Suprapubic skin (tissue), 4 donors: ENCODE measurements at places on chromosomes 2 and 18. TPM values are rescaled to one million over a fixed set of nuclear protein-coding genes. Genes with fewer than 3 reads are reported as not detected.
A peak's percentile ranks its signal among the peaks of the same experiment; 100 is the strongest.

DNA sequence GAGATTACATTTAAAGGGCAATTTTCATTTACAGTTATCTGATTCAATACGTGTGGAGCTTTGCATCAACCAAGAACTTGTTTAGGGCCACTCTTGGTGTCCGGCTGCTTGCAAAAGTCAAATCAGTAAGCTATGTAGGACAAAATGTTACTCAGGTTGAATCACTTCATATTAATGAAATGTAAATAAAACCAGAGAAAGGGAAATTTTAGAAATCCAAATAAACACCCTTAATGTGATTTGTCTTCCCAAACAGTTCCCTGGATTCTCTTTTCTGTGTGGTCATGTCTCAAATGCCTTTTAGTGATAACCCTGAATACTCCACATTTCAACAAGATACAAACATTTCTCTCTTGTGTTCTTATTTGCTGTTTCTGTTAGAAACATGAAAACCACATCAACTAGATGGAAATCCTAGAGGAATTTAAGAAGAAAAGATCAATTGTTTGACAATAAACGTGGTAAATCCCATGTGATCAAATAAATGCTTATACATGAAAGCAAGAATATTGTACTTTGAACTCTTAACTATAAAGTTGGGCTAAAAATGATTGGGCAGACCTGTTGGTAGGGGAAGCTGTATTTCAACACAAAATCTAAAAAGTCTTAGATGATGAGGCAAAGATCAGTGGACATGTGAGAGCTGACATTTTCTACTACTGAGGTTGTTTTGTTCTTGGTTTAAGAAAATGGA lies 101.3 kb downstream of the CDC42EP3 start:
- DNase-seq = no peak

- no peak for DNase-seq
Observed at GRCh38 chr2:36500072-36500471, 97.9 kb downstream of the FEZ2 start.

DNA sequence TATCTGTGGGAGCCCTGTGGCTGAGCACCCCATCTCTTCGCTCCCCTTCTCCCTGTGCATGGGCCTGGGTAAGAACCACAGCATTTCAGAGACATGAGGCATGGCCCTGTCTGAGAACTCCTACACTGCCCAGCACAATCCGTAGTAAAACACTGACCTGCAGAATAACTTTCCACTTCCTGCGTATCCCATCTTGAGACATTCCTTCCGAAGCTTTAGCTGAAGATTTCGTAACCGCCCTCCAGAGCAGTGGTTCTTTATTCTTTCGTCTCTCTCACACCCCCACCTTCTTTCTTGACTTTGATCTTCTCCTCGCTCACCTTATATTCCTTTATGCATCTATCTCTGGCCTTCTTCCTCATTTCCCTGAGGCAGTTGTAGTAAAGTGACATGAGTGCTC lies 381.1 kb downstream of the HRH4 start:
- no peak for DNase-seq

- no peak for DNase-seq
Observed at GRCh38 chr2:50746526-50746925, 285.4 kb downstream of the NRXN1 start.

DNA sequence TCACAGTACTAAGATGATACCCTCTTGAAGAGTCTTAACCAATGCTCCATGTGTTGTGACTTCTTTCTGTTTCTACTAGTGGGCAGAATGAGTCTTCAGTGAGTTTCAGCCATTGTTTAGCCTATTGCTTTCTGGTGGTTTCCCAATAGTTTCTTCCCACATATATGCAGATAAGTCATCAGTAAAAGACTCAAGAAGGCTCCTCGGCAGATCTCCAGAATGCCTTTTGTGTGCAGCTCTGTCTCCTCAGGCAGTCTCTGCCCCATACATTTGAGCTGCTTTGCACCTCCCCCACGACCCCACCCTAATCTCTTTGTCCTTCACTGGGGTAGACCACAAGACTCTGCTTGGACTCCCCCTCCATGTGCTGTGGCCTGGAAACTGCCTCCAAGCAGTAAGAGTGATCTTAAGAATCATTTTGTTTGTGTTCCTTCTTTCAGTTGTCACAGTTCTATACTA lies 71.6 kb upstream of the CHRNA1 start:
- DNase-seq = no peak

DNA sequence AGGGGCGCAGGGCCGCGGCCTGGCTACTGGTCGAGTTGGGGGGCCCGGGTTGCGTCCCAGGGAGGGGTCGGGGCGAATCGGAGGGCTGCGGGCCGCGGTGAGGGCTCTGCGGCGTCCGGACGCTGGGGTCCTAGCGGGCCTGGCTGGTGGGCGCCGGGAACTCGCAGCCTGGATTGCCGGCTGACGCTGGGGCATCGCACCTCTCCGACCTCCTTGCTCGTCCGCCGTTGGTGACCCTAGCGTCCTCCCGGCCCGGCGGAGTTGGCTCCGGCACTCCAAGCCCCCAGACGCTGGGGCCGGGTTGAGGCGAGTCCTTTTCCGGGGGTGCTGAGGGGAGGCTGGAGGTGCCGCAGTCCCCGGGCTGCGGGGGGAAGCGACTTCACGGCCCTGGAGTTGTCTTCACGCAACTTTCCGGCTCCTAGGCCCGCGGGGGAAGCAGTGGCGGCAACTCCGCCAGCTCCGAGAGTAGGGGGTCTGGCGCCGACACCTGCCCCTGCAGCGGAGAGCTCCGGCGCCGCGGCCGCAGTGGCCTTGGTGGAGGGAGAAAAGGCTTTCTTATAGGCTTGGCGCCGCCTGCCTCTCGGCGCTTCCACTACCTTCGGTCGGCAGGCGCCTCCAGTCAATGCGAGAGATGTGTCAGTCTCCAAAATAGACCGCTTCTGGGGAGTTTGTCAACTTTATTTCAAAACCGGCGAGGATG lies 70.3 kb downstream of the HAUS1 start:
- no peak for DNase-seq

- no peak for DNase-seq
Observed at GRCh38 chr2:237588044-237588696, 2.4 kb downstream of the RAB17 start.

- DNase-seq = no peak
Observed at GRCh38 chr2:72300147-72300684, 152.6 kb upstream of the CYP26B1 start.

GRCh38 chr2:216616083-216616678 lies 17.0 kb upstream of the IGFBP2 start:
- no peak for DNase-seq

DNA sequence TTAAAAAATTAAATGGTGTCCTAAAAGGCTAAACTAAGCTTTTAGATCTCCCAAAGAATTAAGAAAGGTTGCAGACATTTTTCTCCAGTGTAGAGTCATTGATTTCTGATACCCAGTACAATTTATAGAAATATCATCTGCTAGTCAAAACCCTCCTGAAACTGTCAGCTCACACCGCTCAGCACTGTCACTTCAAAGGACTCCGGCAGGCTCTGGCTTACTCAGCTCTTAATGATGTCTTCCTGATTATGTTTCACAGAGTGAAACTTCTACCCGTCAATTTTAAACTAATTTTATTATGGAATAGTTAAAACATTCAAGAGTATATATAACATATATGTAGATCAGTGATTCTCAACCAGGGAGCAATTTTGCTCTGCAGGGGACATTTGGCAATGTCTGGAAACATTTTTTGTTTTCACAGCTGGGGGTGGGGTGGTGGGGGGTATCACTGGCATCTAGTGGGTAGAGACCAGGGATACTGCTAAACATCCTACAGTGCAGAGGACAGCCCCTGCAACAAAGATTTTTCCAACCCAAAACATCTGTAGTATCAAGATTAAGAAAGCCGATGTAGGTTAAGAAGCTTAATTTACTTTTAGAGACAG lies 31.6 kb downstream of the CDK15 start:
- DNase-seq = no peak

DNA sequence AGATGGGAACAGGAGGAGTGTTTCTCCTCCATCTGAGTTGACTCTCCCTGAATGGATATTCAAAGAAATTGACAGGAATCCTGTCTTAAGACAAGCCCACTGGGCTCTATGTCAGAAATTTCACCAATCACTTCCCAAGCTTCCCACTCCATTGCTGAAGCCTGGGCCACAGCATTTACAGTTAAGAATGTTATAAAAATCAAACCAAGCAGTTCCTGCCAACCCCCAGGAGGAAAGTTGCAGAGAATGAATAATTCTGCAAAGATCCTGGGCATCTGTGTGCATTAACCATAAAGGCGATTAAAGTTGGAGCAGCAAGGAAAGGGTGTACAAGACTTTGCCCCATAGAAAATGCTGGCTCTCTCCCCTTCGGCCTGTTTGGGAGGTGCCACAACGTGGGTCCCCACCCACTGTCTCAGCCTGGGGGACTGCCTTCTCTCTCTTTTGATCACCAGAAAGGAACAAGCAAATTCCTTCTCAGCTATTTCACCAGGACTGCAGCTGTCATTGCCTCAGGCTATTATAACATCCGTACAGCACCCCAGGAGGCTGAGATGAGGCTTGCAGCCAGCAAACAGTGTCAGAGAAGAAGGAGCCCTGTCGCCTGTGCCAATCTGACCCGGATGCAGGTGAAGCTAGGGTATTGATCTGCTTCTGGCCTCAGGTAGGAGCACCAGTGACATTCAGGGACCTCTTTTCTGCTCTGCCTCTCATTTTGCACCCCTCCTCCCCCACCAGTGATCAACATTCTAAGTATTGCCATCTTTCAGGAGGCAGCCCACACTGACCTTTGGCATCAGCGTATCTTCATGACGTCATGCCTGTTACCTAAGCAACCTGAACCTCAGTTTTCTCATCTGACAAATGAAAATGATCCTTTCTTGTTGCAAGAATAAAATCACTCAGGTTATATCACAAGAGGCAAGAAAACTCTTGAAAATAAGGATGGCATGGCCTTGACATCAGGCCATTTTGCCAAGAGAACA lies 219.0 kb downstream of the SH3BP4 start:
- no peak for DNase-seq

GRCh38 chr2:168679081-168679480 lies 123.4 kb upstream of the NOSTRIN start:
- no peak for DNase-seq

DNA sequence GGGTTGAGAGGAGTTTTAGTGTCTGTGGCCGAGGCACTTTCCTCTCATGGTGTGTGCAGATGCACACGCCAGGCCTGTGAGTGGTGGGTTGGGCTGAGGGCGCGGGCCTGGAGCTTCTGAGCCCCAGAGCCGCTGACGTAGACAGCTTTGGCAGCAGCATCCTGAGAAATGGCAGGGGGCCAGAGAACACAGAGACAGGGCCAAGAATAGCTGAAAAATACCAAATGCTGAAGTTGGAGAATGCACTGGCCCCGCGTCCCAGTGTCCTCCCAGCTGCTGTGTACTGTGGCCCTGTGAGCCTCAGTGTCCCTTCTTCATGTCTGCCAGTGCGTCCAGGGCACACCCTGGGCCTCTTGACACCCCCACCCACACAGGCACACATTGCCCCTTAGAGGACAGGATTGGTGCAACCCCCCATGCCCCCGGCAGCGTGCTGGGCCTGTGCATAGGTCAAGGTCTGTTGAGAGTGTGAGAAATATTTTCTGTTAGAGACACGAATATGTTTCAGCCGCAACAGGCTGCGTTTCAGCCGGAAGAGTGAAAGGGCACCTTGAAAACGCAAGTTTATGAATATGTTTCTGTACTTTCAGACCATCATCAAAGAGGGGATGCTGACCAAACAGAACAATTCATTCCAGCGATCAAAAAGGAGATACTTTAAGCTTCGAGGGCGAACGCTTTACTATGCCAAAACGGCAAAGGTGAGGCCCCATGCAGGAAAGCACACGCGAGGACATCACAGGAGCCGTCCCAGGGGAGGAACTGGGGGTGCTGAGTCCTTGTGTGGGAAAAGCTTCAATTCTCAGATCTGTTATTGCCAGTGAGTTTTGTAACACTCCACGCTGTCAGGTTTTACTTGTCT lies 33.6 kb downstream of the DGKD start:
- DNase-seq = peak; percentile 83

- no peak for DNase-seq
Observed at GRCh38 chr2:39385172-39385571, 51.9 kb downstream of the MAP4K3 start.

The CNTNAP5 gene
- total RNA-seq = not detected

The NEU4 gene
- not detected for total RNA-seq

The DES gene
- 100 TPM for total RNA-seq

The HAT1 gene
- 22.0 TPM for total RNA-seq

The CLEC4F gene
- 0.60 TPM for total RNA-seq
